ENCODE measurements at places on chromosomes 6 and 20.

DNA sequence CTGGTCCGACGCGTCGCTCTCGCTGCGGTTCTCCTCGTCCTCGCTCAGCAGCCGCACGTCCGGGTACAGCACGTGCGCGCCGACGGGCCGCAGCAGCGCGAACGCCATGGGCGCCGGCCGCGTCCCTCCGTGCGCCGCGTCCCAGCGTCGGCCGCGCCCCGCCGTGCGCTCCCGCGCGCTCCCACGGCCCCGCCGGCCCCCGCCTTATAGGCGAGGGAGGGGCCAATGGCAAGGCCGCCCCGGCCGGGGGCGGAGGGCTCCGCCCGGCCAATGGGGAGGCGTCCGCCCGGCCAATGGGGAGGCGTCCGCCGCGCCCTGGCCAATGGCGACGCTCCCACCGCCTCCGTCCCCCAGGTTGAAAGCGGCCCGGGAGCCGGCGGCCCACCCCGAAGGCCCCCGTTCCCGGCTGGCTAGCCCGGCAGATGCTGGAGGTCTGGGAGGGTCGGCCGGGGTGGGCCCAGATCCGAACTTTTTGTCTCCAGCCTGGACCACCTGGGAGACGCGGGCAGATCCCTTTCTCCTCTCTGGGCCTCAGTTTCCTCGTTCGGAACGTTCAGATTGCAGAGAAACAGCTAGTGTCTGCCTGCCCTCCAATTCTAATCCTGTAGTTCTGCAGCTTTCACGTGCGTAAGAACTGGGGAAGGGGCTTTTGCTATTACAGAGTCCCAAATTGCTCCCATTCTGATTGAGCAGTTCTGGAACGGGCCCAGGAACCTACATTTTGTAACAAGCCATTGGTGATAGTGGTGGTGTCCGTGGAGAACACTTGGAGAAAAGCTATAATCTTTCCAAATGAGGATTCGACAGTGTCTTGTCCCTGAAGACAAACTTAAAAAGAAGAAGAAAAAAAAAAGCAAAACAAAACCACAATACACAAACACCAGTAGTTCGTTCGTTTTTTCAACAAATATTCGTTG, at the start of gene TCF15:
Gene TCF15 (minus strand): TSS at position 180 of the 917 bp plus-strand sequence. CDS start 72 bp downstream, at position 108.
- peak; percentile 91 for ATAC-seq

DNA sequence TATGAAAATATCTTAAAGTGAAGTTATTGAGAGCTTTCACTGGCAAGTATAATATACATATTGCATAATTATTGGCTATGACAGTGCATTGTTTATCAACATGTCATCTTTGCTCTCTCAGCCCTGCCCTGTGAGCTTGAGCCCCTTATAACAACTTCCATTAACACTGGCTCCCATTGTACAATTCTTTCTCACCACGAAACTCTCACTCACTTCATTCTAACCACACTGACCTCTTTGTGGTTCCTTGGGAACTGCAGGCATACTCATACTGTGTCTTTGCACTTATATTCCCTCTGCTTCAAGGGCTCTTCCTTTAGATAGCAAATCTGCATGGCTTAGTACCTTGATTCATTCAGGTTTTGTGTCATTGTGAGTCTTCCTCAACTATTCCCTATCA, 411.8 kb downstream of the CDKAL1 start:
- no peak for ATAC-seq

DNA sequence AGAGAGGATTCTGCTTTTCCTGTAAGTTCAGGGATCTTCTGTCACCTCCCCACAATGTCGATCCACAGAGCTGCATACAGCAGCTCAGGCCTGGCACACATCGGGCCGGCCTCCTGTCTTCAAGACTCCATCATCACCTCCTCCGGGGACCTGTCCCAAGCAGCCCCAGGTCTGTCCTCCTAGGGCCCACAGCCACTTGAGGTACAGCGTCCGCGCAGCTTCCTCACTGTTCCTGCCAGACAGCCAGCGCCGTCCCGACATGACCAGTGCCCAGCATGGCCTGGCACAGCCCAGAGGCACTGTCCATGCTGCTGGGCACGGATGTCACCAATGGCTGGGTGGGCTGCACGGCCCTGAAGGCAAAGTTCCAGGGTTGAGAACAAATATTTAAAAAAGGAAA, 101.6 kb downstream of the DLL1 start:
- no peak for ATAC-seq

DNA sequence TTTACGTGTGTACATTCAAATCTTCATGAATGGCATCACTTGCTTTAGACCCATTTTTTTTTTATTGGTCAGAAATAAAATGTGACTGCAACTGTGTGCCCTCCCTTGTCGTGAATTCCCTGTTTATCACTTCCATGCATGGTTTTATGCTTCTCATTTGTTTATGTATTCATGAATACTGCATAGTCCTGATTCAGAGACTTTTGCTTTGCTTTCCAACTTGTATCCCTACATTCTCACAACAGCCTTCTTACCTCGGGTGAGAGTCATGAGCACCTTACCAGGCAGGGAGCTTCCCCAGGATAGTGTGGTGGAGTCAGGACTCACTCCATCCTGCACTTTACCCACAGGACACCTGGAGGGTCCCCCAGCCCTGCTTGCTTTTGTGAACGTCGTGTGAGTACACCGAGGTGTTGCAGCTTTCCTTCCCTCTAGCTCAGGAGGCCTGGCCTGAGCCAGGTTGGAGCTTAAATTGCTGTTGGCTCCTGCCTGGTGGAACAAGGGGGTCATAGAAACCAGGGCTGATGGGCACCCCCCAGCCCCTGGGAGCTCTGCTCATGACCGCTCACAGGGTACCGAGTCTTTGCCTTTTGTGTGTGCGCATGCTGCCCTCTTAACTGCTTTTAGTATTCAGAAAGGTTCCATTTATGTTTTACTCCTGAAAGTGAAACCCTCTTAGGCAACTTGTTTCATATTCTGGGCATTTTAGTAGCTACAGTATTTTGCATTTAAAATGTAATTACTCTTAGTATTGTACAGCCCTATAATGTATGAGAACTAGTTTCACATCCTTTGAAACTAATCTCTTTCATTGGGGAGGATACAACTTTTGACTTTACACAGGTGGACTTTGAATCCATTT, 66.0 kb downstream of the CDS2 start:
- ATAC-seq, result no peak

GRCh38 chr20:1423625-1424106, 30.8 kb upstream of the FKBP1A start:
- ATAC-seq, result peak; percentile 93

GRCh38 chr6:120200853-120201252, 851.3 kb upstream of the MAN1A1 start:
- ATAC-seq, result no peak

DNA sequence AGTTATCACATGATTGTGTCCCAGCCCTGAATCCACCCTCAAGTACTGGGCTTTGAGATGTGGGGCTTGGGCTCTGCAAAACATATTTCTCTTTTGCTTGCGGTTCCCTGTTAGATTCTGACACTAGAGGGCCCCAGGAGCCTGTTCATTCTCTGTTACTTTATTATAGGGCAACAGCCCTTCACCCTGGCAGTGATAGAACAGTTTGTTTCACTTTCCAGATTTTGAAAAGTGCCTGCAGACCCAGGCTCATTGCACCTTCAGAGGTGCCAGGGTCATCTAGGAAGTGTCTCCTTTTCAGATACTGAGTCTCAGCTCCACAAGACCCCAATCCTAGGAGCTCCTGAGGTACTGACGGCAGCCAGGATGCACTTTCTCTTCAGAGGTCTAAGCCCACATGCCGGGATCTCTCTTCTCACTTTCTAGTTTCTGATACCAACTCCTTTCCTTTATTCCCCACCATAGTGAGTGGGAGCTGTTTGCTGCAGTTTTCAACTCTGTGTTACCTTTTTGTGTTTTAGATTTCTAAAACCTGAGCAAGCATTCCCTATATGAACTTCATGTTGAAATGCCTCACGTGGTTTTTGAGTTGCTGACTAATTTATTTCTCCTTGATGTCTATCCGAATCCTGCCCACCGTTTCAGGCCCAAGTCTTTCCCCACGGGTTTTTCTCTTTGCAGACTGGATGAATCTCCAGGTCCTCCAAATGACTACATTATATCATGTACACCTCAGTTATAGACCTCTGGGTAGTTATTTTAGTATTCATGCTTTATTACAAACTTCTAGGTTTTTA, 10.9 kb downstream of the ABT1 start:
- ATAC-seq, result peak; percentile 98

DNA sequence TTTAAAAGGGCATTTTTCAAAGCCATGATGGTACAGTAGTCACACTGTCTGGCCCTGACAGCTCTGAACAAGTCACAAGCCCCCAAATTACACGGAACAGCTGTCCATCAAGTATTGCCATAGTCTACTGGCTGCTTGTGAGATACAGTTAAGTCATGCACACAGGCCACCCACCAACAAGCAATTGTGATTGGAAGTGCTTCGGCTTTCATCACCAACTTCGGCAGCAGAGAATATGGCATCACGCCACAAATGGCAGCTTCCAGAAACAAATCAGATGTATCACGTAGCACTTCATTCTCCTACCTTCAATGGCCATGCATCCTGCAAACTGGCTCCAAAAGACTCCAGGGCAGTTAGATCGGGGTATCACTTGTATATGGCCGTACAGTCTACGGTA, 160.5 kb downstream of the PTPRT start:
- ATAC-seq, result no peak

GRCh38 chr20:31833931-31834521, 11.4 kb downstream of the FOXS1 start:
- ATAC-seq, result peak; percentile 20

GRCh38 chr6:46947497-46947896, 25.8 kb upstream of the ADGRF5 start:
- ATAC-seq, result no peak

DNA sequence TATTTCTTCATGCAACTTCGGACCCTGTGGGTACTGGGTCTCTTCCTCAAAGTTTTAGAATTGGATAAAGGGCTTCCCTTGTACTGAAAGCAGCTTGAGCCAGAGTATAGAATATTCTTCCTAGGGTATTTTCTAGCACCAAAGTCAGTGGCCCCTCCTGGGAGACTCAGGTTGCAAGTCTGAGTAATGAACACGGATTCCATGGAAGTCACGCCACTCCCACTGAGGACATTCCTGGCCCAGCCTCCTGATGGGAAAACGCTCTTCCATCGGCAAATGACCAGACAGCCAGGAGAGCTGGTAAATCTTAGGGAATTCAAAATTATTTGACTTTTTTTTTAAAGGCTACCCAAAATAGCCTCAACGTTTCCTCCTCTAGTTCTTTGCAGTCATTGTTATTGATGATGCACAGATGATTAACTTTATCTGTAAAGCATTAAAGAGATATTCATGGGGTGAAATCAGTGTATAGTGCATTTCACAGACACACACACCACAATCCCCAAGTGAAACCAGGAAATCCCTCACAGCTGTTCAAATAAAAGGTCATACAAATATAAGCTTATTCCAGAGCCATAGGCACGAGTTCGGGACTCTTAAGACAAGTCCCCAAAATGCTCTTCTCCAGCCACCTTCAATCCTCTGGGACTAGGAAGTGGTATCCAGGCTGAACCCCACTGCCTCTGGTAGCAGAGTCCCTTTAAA, 248.8 kb downstream of the SOD2 start:
- ATAC-seq, result peak; percentile 12

- ATAC-seq, result peak; percentile 80
Measured at GRCh38 chr6:146913842-146914488, 290.3 kb upstream of the STXBP5 start.

DNA sequence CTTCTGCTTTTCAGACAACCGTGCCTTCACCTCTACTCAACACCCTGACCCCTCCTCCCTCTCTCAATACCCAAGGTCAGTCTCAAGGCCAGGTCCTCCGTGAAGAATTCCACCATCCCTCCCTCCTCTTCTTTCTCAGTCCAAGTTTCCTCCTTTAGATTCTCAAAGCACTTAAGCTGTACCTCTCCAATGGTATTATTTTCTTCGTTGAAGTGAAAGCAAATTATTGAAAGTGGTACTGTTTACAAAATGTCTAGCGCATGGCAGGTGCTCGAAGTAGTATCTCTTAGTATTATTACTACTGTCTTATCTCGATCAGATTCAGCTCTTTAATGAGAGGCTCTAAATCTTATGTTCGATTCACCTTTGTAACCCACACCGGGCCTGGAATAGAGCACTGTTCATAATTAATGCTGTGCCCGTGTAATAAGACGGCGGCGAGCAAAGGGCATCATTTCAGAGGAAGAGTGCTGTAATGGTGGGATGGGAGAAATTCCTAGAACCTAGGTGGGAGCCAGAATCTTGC, 593 bp upstream of the RALGAPB start:
- no peak for ATAC-seq

- peak; percentile 100 for ATAC-seq
Measured at GRCh38 chr6:112337209-112337638, 9.9 kb upstream of the RFPL4B start.

DNA sequence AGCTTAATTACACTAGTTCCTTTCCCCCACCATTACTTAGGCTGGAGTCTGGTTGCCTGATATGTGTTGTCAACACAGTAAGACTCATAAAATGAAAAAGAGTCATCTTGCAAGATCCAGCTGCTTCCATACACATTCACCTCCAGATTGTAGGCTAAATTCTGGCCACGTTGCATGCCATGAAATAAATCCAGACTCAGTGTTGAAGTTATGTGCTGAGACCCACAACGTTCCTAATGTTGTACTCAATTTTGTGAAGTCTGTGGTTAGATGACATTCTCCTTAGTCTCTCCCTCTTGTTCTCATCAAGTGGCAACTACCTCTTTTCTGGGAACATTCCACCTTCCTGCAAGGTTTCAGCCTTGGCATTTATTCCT, 212.3 kb downstream of the LMBRD1 start:
- ATAC-seq, result peak; percentile 3

DNA sequence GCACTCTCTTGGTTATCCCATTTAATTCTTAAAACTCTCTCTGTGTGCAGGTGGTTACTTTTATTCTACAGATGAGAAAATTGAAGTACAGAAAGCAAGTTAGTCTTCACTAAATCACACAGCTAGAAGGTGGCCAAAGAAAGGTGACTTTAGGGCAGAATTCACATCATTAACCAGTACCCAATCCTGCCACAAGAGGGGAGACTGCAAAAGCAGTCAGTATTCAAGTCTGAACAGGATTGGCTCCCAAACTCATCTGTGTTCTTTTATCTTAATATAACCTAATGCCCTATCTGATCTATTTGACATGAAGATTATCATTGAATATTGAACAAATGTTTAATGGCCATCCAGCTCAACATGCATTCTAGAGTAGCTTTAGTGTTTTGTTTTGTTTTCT, 225.3 kb upstream of the FAM83B start:
- peak; percentile 61 for ATAC-seq

All from motor neuron (in vitro differentiated cells).